ENCODE measurements at places on chromosomes 7 and 10. TPM values are rescaled to one million over a fixed set of nuclear protein-coding genes. Genes with fewer than 3 reads are reported as not detected.

Gene PRKAG2
- 7.5 TPM for total RNA-seq

Gene HYAL4
- 2.2 TPM for total RNA-seq

Gene GATA3
- 110 TPM for total RNA-seq

Gene PHYHIPL
- not detected for total RNA-seq

Gene PNLIP
- 0.23 TPM for total RNA-seq

Gene DRGX
- total RNA-seq: not detected

Gene MALRD1
- 0.23 TPM for total RNA-seq

Gene METTL2B
- 18.5 TPM for total RNA-seq

Gene NUTM2E
- not detected for total RNA-seq

GRCh38 chr10:48981310-48981907 lies 41.8 kb upstream of the LRRC18 start:
- DNase-seq: no peak

DNA sequence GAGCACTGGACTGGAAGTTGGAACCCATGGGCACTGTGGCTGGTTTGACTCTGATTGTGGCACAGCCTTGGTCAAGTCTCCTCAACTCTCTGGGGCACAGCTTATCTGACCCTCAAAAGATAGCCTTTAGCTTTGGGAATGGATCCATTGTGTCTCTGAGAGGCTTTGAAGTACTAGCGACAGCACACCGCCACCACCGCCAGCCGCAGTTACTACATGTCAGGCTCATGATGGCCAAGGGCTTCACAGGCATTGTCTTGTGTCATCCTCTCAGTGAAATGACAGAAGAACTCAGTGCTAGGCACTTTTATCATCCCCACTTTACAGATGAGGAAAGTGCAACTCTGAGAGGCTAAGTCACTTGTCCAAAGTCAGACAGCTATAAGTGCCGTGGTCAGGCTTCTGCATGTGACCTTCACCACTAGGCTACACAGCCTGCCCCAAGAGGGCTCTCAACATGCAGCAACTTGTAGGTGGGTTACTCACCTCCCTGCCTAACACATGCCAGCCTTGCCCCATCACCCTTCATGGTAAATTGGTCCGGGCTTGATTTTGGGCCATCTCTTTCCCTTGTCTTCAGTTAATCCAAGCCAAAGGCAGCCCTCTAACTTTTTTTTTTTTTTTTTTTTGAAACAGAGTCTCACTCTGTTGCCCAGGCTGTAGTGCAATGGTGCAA lies 44.1 kb downstream of the C10orf105 start:
- DNase-seq: no peak

DNA sequence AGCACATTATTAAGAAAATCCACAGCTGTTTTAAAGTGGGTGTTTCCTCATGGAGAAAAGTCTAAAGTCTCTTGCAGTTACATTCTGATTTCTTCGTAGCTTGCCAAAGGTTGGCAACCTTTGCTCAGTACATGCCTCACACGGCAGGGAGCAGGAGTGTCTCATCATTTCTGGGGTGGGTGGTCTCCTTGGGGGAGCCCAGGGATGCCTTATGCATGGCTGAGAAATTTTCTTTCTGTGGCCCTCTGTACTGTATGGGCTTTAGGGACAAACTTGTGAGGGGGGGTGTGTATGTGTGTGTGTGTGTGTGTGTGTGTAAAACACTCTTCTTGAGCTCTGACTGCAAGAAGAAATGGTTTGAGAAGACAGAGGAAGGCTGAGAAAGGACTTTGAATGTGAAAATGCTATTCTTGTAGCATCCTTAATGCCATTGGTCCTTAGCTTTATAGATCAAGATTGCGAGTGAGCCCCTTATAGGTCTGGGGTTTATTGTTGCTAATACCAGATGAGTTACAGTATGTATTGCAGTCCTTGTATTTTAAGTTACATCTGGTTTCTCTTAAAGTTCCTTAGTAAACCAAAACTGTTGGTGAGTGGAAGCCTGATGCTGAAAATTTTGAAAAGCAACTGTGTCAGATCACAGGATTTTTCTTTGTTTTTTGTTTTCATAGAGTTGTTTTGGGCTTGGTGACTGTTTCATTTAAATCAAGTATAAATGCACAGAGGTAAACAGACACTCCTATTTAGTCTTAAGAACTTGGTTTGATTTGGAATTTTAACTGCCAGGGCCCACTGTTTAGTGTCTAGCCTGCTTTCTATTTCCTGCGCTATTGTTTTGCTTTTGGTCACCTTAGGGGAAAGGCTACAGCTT lies 242.0 kb downstream of the BICC1 start:
- DNase-seq: no peak

- peak; percentile 70 for DNase-seq
Measured at GRCh38 chr7:94395141-94396036, 694 bp downstream of the COL1A2 start.

- DNase-seq: no peak
Measured at GRCh38 chr10:65753532-65753931, 1172.3 kb upstream of the LRRTM3 start.

- DNase-seq: no peak
Measured at GRCh38 chr7:31896925-31897324, 173.3 kb downstream of the PDE1C start.

DNA sequence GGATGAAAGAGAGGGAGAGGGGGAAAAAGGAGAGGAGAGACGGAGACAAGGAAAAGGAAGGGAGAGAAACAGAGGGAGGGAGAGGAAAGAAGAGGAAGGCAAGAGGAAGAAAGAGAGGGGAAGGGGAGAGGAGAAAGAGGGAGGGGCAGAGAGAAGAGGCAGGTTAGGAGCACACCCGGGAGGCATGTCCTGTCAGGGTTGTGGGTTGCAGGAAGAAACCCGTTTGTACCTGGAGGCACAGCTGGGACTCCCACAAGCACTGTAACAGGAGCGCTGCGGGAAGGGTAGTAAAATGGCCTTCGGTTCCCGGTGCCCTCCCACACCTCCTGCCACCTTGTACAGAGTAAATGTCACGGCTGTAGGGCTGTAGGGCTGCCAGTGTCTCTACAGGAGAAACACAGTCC lies 24.7 kb downstream of the FGFR2 start:
- DNase-seq: no peak

DNA sequence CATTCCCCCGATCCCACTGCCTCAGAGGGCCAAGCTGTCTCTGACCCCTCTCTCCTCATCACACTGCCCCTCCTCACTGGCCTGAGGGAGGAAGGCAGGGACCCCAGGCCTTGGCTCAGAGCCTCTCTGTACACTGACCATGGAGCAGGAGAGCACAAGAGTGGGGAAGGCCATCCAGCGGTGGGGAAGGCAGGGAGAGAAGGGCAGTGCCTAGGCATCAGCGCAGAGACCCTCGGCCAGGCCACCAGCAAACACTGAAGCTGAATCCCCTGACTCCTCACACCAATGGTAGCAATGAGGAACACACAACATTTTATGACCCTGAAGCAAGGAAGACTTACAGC lies 14.8 kb downstream of the OGDHL start:
- no peak for DNase-seq

GRCh38 chr10:131102676-131103075 lies 208.8 kb downstream of the TCERG1L start:
- DNase-seq: no peak

GRCh38 chr10:50438049-50438936 lies 185.5 kb downstream of the SGMS1 start:
- DNase-seq: no peak

- DNase-seq: no peak
Measured at GRCh38 chr10:62778125-62778524, 26.4 kb upstream of the ADO start.

DNA sequence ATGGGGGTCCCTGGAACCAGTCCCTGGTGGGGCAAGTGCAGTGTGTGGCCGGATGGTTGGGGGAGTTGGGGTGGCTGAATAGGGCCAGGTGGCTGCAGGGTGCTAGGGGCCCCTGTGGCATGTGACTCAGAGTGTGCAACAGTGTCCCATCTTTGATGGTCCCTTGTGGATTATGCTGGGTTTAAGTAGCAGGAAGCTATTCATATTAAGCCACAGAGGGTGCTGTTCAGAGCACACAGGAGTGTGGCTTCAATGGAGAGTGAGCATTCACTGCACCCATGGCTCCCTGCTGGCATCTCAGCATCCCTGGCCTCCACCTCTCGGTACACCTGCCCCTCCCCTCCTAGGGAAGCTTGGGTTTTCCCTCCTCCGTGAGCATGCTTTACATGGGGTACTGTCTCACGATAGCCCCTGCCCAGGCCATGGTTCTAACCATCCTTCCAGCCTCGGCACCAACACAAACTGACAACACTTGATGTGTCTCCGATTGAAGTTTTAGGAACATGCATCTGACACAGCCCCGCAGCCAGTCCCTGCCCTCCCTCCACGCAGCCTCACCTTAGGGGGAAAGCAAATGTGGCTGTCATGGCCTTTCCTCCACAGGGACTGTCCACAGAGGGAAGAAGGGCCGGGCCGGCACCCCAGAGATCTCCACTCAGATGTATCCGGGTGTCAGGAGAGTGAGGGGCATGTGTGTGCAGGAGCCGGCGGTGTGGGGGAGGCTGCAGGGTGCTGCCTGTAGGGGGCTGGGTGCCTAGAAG lies 30.4 kb upstream of the PPIF start:
- no peak for DNase-seq

GRCh38 chr7:908159-908581 lies 31.8 kb downstream of the GET4 start:
- no peak for DNase-seq

DNA sequence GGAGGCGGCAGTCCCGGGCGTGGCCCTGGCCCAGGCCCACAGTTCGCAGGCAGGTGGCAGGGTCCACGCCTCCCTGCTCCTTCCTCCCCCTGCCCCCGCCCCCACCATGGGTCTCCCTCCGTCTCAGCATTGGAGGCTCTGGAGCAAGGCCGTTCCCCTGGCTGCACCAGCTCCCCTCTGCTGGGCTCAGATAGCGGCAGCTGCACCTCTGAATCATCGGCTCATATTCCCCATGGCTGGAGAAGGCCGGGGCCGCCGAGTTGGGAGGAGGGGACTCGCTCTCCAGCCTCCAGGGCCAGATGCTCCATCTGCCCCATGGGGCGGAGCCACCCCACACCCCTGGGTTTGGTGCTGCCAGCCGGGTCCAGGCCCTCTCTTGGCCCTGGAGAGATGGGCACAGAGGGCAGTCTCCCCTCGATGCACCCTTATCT lies 145.0 kb downstream of the ELFN1 start:
- DNase-seq: peak; percentile 77

GRCh38 chr7:721619-722248 lies 4.8 kb upstream of the DNAAF5 start:
- DNase-seq: no peak

DNA sequence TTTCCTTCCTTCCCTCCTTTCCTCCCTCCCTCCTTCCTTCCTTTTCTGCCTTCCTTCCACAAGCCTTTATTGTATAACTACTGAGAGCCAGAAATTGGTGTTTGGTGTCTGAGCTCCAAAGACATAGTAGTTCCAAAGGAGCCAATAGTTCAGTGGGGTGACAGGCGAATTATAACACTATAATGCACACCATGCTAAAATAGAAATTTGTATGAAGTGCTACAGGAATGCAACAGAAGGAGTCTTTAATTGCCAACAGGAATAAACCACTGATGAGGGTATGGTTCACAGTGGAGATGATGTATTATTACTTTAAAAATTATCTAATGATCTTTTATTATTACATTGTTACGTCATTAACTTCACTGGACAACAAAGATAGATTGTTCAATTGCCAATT lies 158.8 kb upstream of the SP8 start:
- no peak for DNase-seq

DNA sequence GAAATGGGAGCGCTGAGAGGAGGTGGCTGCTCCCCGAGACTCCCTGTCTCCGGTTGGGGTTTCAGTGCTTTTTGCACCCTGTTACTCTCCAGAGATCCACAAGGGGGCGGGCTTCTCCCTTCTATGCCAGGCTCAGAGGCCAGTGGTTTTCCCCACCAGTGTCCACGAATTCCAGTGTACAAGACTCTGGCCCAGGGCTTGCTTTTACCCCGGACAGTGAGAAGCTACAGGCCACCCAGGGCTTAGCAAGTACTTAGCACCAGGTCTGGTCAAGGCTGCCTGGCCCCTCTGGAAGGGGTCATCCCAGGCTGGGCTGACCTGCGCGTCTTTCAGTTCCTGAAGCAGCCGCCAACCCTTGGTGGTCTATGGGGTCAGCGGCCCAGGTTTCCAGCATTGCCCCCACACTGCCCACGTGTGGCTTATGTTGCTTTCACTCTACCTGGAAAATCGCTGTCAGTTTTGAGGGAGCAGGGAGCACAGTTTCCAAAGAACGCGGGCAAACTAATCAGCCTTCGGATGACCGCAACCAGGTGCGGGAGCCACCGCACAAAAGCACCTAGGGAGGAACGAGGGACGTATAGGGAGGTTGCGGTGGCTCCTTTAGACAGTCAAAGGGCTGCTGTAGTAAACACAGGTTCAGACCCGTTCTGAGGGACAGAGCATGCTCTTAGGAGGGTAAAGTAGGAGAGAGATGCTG lies 6.8 kb downstream of the CYP26A1 start:
- DNase-seq: peak; percentile 23

DNA sequence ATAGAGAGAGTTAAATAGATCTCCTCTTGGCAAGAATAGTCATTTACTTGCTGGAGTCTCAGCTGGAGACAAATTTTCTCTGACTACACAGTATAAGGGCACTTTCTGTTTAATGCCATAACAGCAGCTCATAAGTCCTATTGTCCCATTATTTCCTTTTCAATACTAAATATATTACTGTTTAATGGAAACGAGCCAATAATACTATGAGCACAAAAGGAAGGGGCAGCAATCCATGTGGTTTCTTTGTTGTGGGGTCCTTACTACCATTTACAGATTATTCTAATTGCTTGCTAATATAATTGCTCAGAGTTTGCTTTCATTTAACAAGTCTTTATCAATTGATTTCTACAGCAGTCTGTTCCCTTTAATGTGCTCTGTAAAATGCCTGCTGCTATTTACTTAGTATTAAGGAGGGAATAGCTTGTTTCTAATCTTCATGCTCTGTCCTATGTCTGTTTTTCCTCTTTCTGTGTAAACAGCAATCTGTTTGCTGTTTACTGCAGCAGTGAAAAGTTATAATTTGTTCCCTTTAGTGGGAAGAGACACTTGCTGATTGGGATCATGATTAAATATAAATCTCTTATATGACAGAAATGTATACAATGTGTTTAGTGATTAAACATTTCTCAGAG lies 296.2 kb upstream of the SMIM30 start:
- DNase-seq: no peak

DNA sequence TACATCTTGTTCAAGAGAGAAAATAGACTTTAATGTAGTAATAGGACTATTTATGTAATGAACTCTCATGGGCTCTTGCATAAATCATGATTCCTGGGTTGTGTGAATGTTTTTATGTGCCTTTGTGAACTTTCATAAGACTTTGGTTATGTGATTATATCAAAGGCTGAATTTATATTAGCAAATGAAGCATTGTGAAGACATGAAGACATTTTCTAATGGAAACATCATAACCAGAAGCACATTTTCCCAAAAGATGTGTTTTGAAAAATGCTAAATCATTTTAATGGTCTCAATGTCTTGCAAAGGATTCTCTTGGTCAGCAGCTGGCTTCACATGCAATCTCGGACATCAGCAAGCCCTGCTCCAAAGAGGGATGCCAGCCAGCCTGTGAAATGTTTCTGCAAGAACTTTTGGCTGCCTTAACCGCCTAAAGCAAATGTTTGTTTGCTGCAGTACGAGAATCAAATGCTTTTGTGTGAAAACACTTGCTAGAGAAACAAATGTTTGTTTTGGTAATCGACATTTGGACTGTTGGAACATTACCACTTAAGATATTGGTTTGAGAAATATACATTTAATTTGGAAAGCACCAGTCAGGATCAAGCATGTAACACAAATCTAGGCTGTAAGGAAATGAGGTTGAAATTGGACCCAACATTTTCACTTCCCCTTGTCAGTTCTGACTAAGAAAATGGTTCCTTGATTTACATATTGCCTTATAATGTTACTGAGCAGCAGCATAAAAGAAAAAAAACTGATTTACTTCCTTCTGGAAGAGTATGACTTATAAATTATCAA lies 102.1 kb downstream of the RTKN2 start:
- no peak for DNase-seq

Data from lower leg skin (tissue), 4 donors.